Natural killer cell (primary cell): ENCODE measurements at places on chromosomes 11 and 22.

DNA sequence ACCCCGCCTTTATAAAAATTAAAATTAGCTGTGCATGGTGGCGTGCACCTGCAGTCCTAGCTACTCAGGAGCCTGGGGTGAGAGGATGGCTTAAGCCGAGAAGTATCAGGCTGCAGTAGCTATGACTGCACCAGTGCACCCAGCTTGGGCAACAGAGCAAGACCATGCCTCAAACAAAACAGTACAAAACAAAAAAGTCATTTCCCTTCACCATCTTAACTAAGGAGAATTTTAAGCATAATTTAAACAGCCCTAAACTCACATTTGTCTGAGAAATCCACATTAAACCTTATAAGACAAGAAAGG, 23.3 kb upstream of the TFIP11 start:
- DNase-seq, result no peak

DNA sequence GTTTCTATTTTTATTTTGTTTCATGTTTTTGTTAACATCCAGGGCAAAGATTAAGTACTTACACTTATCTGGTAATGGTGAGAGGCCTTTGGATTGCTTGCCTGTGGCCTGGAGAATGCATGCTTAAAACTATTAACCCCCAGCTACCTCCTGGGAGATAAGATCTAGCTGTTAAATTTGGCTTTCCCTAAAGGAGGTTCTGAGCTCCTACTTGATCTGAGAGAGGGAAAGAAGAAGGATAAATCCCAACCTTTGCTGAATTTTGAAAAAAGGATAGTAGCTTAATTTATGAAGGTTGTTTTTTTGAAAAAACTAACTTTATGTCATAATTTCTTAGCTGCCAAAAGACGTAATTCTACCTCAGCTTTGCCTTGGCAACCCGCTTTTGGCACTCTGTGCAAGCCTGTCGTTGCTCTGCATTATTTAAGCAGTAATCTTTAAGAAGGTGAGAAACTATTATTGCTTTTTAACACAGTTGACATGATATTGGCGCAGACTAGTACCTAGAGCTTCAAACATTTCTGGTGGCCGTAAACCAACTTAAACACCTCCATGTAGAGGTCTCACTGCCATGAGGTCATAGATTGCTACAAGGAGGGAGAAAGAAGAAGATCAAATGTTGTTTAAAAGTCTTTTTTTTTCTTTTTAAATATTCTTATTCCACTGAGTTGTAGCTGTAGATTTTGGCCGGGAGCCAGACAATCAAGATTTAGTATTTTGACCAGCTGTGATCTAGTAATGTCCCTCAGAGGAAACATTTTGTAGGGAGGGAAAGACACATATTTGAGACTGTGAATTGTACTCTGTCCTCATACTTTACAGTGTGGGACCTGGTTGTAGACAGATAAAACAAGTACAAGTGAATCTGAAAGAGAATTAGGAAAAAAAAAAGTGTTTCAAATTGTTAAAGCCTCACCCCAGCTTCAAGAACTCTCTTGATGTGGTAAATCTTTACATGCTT, 74.4 kb downstream of the WNT11 start:
- DNase-seq, result no peak

- DNase-seq, result no peak
Observed at GRCh38 chr11:20156876-20157613, 3.2 kb downstream of the DBX1 start.

DNA sequence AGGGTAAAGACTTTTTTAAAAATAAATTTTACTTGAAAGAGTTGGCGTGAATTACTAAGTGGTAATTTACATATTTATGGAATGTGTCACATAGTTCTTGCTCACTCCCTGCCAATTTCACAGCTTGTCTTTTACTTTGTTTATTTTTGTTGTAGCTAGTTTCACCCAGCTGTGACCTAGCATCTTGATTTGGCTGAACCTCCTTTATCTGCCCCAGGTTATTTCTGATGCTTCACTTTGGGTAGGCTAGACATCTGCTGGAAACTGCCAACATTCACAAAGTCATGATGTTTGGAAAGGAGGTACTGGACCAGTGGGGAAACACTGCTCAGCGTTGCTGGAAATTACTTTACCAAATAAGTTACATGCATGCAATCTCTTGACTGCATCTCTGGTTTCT, 1676.0 kb upstream of the RAG2 start:
- DNase-seq, result no peak

DNA sequence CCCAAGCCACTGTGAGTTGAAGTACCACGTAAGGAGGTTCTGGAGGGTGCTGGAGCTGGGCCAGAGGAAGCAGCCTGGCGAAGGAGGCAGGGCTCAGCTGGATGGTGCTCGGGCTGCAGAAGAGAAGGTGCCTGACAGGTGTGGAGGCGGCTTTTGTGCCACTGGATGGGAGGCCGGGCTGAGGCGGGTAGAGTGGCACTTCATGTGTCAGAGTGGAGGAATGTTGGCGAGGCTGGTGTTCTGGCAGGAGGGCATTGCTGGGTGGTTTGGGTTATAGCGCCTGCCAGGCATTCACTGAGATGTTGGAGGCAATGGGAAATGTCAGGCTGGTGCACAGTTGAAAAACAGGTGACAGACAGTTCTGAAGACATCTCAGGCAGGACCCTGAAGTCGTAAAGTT, 24.2 kb downstream of the UBE2L3 start:
- no peak for DNase-seq

DNA sequence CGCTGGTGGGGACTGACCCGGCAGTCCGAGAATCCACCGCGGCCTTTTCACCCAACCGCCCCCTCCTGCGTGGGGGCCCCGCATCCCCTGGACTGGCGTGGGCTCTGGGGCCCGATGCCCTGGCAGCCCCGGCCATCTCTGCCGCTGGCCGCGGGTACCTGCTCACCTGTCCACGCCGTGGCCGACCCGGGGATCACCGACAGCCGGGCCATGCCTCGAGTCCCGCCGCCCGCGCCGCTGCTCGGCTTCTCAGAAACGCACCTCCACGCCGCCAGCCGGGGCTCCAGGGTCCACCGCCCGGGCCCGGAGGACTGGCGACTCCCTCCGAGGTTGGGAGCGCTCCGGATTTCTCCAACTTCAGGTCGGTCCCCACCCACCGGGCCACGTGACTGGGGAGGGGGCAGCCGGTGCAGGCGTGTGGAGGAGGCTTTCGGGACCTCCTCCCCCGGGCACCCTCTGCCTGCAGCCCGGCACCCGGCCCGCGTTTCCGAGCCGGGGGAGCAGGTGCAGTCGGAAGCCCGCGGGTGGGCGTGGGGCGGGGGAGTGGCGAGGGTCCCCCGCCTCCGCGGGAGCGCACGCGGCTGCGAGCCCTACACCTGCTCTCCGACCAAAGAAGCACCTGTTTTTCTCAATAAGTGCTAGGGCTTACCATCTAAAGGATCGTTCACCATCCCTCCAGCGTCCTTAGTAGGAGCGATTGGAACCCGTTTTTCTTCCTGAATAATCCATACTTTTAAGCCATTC, 554 bp upstream of the NRIP3 start:
- DNase-seq, result peak; percentile 43

- DNase-seq, result no peak
Observed at GRCh38 chr11:123011510-123011909, 29.9 kb upstream of the BSX start.

GRCh38 chr11:95147364-95147905, 57.8 kb downstream of the ENDOD1 start:
- DNase-seq, result no peak

- no peak for DNase-seq
Observed at GRCh38 chr11:7749456-7749855, 43.2 kb upstream of the OVCH2 start.

GRCh38 chr11:81987829-81988472, 745.7 kb downstream of the FAM181B start:
- no peak for DNase-seq

GRCh38 chr22:32050678-32051515, 7.8 kb downstream of the SLC5A1 start:
- peak; percentile 57 for DNase-seq

DNA sequence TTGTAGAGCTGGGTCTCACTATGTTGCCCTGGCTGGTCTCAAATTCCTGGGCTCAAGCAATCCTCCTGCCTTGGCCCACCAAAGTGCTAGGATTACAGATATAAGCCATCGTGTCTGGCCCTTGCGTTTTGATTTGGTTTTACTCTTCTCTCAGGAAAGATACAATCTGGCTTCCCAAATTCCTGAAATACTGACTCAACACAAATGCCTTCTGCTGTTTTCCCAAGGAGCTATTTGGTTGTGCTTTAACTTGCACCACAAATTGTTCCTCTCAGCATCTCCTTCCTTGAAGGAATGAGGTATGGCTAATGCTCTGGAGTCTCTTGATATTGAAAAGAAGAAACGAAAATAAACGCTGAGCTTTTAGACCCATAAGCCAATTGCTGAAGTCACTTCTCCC, 110.0 kb upstream of the PAX6 start:
- DNase-seq, result no peak

DNA sequence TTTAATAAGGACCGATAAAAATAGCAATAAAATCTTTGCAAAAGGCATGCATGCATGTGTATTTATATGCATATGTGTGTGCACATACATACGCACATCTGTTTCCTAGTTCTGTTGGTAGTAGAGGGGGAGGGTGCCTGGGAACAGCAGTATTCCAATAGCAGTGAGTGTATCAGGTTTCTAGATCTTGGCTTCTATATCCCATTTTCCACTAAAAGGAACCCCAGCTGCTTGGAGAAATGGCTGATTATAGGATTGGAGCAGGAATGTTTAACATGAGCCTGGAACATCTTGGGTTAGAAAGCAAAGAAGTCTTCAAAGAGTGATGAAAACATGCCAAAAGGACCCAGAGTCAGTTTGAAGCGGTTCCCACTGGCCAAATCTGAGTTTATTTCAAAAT, 21.0 kb downstream of the TNRC6B start:
- DNase-seq, result no peak

DNA sequence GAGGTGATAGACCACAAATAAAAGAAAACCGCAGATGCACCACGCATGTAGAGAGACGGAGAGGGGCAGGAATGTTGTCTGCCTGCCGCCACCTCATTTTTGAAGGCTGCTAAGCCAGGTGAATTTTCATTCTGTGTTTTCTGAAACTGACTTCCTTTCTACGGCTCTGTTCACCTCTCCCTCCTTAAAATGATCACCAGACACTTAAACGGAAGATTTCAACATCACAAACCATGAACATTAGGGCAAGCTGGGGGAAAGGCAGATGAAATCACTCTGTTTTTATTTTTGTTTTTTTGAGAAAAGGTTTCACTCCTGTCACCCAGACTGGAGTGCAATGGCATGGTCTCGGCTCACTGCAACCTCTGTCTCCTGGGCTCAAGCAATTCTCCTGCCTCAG, 232.4 kb downstream of the MIAT start:
- DNase-seq, result no peak

DNA sequence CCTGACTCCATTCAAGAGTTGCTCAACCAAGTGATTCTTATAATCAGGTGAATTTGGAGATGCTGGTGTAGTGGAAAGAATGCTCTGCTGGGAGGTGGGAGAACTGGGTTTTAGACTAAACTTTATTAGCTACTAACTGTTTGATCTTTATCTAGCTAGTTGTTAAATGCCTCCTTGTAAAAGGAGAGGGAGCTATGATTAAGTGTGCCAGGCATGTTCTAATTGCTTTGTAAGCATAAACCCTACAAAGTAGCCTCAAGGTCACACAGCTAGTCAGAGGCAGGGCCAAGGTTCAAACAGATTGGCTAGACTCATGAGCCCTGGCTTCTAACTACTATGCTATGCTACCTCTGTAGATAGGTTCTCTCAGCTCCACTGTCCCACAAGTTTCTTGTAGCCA, 105.5 kb downstream of the NXPE2 start:
- no peak for DNase-seq

- DNase-seq, result no peak
Observed at GRCh38 chr11:88579466-88579865, 241.9 kb upstream of the CTSC start.

GRCh38 chr11:73931039-73931645, 19.7 kb upstream of the DNAJB13 start:
- peak; percentile 31 for DNase-seq

- DNase-seq, result no peak
Observed at GRCh38 chr11:12077535-12078280, 32.7 kb upstream of the MICAL2 start.

DNA sequence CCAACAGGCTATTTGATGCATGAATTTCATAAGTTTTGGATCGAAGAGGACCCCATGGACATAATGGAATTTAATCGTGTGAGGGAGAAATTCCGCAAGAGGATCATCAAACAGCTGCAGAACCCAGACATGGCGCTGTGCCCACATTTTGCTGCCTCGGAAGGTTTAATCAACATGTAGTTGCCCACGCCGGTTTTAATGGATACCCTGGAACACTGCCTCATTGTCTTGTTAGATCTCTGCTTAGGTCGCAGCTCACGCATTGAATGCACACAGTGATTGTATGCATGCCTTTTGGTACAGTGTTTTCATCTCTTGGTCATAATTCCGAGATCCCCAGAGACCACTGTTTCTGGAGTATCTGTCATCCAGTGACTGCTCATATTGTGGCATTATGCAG, 46.8 kb downstream of the SLN start:
- no peak for DNase-seq

GRCh38 chr11:64900263-64900678, 16.7 kb downstream of the ATG2A start:
- DNase-seq, result peak; percentile 87

DNA sequence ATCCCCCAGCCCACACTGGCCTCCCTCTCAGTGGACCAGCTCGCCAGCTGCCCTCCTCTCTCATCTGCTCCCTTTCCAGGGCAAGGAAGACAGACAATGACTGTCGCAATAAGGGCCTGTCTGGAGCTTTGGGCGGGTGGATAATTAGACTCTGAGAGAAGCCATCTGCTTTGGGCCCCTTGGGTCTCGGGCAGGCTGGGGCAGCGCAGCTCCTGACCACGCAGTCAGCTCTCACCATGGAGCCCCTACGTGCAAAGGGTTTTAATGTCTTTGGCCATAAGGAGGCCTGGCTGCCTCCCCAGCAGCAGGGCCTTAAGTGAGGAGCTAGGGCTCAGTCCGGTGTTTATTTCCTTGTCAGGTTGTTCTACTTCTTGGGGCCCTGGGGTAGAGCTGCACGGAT, 153.9 kb downstream of the CHST1 start:
- no peak for DNase-seq

DNA sequence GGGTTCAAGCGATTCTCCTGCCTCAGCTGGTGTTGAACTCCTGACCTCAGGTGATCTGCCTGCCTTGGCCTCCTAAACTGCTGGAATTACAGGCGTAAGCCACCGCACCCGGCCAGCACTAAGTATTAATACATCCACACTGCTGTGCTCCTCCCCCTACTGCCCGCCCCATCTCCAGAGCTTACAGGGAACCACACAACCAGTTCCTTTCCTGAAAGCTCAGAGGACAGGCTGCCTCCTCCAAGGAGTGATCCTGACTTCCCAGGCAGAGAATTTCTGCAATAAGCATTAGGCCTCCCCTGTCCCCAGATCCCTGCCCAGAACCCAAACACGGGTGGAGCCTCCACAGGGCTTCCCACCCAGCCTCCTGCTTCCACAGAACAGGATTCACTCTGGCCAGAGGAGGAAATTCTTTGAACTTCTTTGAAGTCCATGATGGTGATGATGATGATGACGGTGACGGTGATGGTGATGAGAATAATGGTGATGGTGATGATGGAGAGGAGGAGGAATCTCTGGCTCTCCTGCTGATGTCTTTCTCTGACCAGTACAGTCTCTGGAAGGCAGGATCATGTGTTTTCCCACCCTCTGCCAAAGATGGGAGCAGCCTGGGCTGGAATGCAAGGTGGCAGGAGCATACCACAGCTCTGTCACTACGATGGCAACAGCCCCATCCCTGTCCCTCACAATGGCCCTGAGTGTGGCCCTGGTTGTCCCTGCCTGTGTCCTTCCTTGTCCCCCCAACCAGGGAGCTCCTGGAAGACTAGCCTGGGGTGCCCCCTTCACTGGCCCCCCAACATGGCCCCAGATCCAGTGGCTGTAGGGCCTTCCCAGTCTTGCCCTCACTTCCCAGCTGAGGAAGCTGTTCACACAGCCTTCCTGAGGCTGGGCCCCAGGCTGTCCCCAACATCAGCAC, 33.5 kb upstream of the CSNK1E start:
- DNase-seq, result no peak
